ENCODE measurements at places on chromosomes 5 and 9.

DNA sequence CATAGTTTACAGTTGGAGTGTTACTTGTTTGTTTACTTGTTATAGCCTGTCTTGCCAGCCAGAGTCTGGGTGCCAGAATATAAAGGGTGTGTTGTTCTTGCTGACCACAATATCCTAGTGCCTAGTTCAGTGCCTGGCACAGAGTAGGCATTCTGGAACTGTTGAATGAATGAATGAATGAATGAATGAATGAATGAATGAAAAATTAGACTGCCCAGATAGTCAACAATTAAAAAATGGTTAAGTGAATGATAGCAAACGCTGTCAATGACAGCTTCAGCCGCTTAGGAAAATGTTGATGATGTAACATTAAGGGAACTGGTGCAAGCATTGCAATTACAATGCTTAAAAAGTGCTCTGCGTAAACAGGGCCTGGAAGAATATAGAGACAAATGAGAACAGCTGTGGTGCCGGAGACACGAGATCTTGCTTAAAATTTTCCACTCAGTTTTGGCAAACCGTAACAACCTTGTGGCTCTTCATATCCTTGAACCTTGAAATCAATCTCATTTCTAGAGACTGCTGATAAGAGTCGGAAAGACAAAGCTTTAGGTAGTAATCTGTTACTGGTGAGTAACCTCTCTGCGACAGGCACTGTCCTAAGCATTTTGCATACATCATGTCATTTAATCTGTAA, 4.7 kb upstream of the TTLL11 start:
- no peak for DNase-seq

GRCh38 chr9:76629205-76629990, 134.8 kb upstream of the PCA3 start:
- DNase-seq: no peak

GRCh38 chr9:103867886-103868285, 226.2 kb upstream of the SMC2 start:
- no peak for DNase-seq

GRCh38 chr5:156913355-156913718, 49.7 kb downstream of the TIMD4 start:
- DNase-seq: no peak

DNA sequence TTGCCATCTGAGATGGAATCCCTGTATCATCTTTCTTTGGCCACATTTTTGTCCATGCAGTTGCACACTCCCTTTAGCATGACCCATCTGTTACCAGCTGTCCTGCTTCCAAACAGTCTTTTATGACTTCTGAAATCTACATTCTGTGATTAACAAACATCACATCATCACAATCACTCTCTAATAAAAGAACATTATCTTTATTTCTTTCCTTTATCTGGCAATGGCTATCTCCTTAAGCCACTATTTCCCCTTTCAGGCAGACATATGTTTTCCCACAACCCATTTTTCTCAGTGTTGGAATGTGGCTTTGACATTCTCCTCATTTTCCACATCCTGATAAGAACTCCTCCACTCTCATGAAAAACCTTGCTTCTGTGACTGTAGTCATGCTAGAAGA, 141.0 kb downstream of the ST8SIA4 start:
- DNase-seq: no peak

DNA sequence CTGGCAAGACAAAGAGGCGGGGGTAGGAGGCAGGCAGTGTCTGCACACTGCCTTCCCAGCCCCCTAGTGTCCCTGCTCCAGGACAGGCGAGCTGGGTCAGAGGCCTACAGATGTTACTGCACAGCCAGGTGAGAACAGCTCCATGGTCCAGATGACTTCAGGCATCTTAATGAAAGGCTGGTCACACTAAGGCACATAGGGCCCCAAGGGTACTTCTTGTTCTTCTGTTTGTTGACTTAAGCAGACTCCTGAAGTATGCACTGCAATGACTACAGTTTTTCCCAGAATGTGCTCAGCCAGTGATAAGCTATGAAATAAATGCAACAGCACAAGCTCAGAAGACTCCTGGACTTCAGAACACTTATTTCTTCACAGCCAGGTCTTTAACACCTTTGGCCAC, 27.4 kb downstream of the ATPSCKMT start:
- no peak for DNase-seq

Measured in activated CD8-positive, alpha-beta memory T cell treated with anti-CD3 and anti-CD28 coated beads for 24 hours (primary cell).